ENCODE measurements at places on chromosomes 1 and 21. TPM values are rescaled to one million over a fixed set of nuclear protein-coding genes. Genes with fewer than 3 reads are reported as not detected.

GRCh38 chr1:204751883-204752687, 66.5 kb upstream of the LRRN2 start:
- no peak for DNase-seq

- no peak for DNase-seq
Measured at GRCh38 chr1:226498640-226499008, 49.9 kb upstream of the STUM start.

Gene CFAP45
- 0.27 TPM for total RNA-seq

- peak; percentile 33 for DNase-seq
Measured at GRCh38 chr1:17274186-17275170, 25.6 kb downstream of the PADI3 start.

- DNase-seq = no peak
Measured at GRCh38 chr1:67114162-67114561, 20.6 kb downstream of the C1orf141 start.

GRCh38 chr1:243474136-243474881, 218.5 kb downstream of the SDCCAG8 start:
- no peak for DNase-seq

Gene CCDC185
- total RNA-seq = not detected

DNA sequence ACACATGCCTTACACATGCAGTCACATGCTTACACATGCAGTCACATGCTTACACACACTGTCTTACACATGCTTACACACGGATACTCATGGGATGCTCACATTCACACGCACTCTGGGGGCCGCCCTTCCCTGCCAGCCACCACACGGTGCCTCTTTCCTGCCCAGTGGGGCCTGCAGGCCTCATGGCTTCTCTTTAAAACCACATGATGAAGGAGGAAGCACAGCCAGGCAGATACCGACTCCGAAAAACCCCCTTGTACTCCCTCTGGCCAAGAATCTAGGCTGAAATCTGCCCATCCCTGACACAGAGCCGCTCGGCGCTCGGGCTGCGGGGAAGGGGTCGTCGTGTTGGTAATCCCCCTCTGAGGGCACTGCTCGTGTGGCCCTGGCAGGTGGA, 113.0 kb downstream of the PRDM16 start:
- no peak for DNase-seq

- DNase-seq = peak; percentile 67
Measured at GRCh38 chr21:35614396-35614921, 445.9 kb downstream of the SETD4 start.

Gene KRTAP10-2
- total RNA-seq = not detected

DNA sequence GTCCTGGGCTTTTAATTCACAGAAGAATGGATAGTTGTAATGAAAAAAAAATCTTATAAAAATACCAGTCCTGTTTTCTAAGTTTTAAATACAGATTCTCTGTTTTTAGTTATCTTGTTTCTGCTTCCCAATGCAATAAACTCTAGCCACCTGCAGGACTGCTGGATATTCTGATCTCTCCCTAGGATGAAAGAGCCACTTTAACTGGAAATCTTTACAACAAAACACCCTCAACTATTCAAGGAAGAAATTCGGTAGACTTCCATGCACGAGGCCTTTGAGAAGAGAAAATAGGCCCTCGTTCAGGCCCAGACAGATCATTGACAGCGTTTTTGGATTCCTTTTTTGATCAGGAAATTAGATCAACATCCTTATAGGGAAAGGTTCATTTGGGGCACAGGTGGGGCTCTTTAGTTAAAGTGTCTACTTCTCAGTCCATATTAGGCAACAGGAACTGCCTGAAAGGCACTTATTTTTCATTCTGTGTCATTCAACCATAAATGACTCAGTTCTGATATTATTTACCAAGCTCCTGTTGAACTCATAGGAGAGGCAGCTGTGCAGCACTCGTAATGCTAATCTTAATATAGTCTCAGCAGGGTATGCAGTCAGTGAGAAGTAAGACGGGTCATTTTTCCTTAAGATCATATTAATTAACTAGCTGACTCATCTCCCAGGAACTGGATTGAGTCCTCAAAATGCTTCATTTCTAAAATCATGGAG, 71.1 kb upstream of the ERRFI1 start:
- DNase-seq = peak; percentile 66

DNA sequence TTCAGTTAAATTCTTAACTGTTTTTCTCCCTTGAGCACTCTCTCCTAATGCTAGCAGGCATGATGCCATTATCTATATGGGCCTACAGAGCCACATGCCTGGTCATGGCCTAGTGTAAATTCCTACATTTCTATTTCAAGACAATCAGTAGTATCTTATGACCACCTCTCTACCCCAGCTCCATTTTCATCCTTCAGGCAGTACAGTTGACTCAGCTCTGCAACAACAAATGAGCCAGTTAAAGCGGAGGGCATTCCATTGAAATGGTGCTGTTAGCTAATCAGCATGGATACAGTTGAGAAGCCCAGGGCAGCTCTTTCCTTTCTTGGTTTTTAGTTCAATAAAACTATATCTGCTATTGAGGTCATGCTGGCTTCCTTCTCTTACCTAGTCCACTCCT, 150.0 kb downstream of the PPP1R12B start:
- DNase-seq = no peak

Gene TIPRL
- total RNA-seq = 41.7 TPM

Gene ODF2L
- 65.9 TPM for total RNA-seq

Gene EFNA3
- total RNA-seq = not detected

GRCh38 chr1:193625255-193625654, 438.8 kb upstream of the B3GALT2 start:
- DNase-seq = no peak

Gene PER3
- 35.5 TPM for total RNA-seq

DNA sequence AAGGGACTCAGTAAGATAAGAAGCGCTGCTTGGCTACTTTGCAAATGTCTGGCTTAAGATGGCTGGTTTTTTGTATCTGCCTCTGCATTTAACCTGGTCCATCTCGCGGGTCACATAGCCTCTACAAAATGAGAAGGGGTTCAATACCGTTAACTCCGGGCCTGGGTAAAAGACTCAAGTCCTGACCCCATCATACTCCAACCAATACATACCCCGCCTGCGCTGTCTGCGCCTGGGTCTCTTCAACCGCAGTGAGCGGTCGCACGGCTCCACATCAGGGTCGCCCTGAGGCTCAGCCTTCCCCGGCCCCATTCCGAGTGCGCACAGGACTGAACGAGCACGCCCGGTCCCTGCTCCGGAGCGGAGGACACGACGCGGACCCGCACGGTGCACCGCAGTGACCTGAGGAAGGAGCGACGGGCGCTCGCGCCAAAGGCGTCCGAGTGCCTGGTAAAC, 558 bp upstream of the PGD start:
- peak; percentile 41 for DNase-seq

DNA sequence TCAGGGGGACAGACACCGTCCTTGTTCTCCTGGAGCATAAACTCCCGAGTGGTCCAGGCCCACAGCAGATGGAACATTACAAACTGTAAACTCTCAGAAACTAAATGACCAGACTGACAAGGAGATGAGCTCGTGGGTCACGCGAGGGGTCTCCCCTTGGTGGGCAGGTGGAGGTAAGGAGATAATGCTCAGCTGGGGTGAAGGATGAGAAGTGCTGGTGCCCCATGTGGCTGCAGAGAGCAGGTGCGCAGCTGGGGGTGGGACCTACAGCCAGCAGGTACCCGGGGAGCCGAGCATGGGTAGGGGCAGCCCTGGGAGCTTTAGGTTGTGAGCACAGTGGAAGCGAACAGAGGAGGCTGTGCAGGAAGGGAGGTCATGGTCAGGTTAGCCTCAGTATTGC, 40.1 kb downstream of the AJAP1 start:
- DNase-seq = no peak

Gene FAM131C
- total RNA-seq = 0.08 TPM

GRCh38 chr1:183030053-183030452, 6.8 kb downstream of the LAMC1 start:
- DNase-seq = peak; percentile 64

Gene PALMD
- 6.0 TPM for total RNA-seq

DNA sequence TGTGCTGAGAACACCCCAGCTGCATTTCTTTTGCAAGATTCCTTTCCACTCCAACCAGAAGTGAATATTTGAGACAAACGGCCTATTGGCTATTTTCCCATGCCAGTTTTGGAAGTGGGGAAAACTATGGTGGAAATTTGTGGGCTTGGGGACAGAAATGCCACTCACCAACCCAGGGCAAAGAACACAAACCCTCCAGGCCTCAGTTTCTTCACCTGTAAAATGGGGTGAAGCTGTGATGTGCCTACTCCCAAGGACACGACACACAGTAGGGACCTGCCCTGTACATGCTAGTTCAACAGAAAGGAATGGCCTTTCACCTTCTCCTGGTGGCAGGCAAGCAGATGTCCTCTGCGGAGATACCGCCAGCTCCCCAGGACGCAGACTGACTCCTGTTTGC, 46.5 kb downstream of the SIM2 start:
- no peak for DNase-seq

Gene GSTM5
- total RNA-seq = 13.0 TPM

Gene RUNX3
- total RNA-seq = not detected

GRCh38 chr21:26210614-26211013, 40.0 kb upstream of the APP start:
- DNase-seq = no peak

DNA sequence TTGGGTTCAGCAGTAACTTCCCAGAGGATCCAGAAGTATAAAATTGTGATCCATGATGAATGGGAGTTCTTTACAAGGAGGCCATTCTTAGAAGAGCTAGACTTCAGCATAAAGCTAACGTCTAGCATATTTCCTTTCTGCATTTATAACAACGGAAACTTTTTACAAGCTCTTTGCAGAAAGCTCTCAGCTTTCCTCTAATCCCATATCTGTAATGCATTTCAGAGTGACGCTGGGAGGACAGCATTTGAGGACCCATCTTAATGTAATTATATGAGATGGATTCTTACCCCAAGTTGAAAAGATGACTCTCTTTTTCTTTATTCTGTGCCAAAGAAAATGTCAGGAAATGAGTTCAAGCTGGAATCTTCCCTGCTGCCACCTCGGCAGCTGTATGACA, 132.0 kb upstream of the CACHD1 start:
- no peak for DNase-seq

DNA sequence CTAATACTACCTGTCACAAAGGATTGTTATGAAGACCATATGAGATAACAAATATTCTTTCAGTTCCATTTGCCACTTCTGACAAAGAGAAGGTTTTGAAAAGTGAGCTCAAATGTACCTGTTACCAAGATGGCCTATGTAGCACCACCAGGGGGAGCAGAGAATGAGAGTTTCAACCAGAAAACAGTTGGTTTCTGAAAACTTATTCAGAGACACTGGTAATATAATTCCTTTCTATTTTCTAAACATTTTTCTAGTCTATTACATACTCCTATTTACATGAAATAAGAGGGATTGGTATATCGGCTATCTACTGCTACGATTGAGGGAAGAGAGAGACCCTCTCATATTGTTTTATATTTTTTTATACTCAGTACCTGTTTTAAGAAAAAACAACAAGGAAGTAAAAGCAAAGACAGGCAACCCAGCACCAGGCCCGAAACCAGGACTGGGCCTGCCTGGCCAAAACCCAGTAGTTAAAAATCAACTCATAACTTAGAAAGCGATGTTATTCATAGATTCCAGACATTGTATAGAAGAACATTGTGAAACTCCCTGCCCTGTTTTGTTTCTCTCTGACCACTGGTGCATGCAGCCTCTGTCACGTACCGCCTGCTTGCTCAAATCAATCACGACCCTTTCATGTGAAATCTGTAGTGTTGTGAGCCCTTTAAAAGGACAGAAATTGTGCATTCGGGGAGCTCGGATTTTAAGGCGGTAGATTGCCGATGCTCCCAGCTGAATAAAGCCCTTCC, 48.3 kb downstream of the IL23R start:
- peak; percentile 48 for DNase-seq

DNA sequence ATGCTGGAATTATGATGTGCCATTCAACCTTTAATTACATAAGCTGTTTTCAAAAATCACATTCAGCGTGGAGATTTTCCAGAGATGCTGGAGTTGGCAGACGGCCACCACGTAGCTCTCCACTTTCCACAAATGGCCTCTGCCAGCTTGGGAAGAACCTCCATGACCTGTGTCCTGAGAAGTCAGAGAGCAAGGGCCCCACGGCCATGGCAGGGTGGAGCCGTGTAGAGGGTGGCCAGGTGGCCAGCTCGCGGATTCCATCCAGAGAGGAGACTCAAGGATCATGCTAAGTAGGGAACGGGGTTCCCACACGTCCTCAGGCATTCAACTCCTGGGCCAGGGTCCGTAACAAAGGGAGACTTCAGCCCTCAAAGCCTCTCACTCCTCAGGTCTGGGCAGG, 1.3 kb upstream of the GALE start:
- DNase-seq = no peak

GRCh38 chr21:14889080-14889810, 175.6 kb downstream of the NRIP1 start:
- DNase-seq = peak; percentile 74

- DNase-seq = no peak
Measured at GRCh38 chr1:236925386-236925785, 78.9 kb downstream of the MT1HL1 start.

GRCh38 chr1:177975588-177976495, 6.0 kb upstream of the SEC16B start:
- peak; percentile 30 for DNase-seq

DNA sequence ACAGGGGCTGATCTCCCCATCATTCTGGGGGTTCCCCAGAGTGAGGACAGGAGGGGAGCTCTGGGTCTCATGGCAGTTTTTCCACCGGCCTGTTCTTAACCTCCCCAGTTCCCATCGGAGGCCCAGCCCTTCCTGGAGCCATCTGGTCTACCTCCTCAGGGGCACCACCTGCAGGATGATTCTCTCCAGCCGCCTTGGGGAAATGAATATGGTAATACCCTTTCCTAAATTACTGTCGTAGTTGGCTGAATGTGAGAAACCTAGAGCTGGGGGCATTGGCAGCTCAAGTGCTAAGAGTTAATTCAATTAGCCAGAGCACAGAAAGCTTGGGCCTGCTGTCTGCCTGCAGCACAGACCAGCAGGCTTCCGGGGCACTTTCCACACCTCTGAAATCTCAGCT, 64.9 kb downstream of the TAS1R2 start:
- DNase-seq = no peak

Gene S1PR1
- 5.5 TPM for total RNA-seq

DNA sequence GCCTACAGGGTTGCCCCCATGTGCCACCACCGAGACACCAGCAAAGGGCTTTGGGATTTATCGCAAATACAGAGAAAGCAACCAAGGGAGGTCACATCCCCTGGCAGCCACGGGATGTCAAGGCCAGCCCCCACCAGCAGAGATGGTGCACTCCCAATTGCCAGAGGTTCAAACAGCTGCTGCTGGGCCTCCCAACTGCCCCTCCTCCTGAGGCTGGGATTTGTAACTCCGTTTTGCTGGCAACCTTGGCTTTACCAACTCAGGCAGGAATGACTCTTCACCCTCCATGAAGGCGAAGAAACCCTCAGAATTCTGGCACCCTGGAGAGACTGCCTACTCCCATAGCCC, 11.6 kb downstream of the TMEM53 start:
- DNase-seq = no peak

DNA sequence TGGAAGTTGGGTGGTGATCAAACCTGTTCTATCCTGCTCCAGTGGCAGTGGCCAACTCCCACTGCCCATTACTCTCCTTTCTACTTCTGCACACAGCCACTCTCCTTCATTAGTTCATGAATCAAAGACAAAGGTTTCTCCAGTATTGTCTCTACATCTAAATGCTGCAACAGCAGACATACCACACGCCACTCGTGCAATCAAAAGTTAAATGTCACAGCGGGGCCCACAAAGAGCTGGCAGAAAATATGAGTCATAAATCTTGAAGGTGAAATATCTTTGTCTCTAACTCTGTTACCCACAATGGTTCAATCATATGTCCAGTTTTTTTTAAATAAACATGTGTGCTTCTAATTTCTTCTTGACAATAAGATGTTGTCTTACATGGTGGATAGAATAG, 13.3 kb downstream of the APCS start:
- DNase-seq = no peak

GRCh38 chr1:245748240-245748639, 593.5 kb downstream of the KIF26B start:
- DNase-seq = no peak
